NCI-H1694 treated with DMSO at 0.1 percent for 48 hours (cell line): ENCODE measurements at places on chromosomes 7 and 10.

- no peak for DNase-seq
These were observed 34.9 kb downstream of the INSYN2A start for GRCh38 chr10:127161482-127161881.

DNA sequence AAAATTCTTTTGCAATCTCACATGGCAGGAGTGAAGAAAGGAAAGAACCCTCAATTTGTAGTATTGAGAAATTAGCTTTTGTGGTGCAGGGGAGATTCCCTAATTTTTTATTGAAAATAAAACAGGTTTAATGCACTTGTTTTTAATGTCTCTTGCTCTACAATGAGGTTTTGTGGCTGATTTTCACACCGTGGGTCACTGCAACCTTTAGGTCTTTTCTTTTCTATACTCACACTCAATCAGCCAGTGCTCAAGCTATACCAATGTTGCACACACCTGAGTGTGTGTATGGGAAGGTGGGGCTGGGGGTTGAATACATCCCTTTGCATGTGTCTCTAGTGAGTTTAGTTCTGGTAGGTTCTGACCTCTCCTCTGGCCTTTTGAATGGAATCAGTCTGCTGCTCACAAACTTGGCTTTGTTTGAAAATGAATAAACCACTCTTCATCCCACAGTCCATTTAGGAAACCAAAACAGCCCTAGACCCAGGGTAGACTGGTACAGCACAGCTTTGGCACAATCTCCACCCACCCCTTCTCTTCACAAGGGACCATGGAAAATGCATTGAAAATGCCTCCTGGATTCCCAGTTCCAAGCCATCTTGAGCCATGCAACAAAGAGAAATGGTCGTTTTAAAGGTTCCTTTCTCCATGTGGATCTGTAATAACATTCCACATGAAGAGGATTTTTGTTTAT, 411.5 kb downstream of the SFMBT2 start:
- DNase-seq: no peak

- DNase-seq: no peak
These were observed 30.1 kb downstream of the TMEM178B start for GRCh38 chr7:141103847-141104429.

GRCh38 chr7:106329971-106330733, 45.4 kb upstream of the NAMPT start:
- DNase-seq: no peak

- no peak for DNase-seq
These were observed 700.4 kb upstream of the KCND2 start for GRCh38 chr7:119572541-119572940.

DNA sequence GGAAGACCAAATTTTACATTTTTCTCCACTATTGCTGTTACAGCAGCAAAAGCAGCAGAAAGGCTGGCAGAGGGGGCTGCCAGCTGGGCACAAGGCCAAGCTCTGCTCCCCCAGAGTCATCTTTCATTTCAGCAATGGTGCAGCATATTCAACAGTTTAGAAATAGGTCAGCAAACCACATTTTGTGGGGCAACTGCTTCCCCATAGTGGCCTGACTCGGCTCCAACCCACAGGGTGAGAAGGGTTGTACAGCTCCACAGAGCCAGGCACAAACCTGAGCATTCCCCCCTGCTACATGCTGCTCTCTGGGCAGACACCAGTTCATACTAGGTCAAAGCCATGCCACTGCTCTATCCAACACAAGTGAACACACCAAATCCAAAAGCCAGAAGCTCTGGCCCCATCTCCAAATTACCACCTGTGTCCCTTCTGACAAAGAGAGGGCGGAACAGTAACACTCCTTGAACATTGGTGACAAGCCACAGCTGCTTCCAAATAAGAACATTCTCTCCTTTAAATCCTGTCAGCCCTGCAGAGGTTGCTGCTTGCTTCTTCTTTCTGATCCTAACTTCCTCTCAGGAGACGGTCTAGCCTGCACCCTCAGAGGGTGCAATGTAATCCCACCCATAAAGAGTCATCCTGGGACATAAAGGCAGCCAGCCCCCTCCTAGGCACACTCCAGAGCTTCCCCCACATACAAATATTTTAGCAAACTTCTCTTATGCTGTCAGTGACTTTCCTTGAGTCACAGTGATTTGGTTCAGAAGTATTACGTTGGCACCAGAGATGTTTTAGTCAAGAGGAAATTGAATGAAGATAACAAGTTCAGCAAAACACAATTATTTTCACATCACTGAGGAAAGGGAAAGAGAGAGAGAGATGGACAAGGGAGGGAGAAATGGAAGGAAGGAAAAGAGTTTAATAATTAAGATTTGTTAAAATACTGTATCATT, 39.0 kb upstream of the SLIT1 start:
- DNase-seq: no peak

DNA sequence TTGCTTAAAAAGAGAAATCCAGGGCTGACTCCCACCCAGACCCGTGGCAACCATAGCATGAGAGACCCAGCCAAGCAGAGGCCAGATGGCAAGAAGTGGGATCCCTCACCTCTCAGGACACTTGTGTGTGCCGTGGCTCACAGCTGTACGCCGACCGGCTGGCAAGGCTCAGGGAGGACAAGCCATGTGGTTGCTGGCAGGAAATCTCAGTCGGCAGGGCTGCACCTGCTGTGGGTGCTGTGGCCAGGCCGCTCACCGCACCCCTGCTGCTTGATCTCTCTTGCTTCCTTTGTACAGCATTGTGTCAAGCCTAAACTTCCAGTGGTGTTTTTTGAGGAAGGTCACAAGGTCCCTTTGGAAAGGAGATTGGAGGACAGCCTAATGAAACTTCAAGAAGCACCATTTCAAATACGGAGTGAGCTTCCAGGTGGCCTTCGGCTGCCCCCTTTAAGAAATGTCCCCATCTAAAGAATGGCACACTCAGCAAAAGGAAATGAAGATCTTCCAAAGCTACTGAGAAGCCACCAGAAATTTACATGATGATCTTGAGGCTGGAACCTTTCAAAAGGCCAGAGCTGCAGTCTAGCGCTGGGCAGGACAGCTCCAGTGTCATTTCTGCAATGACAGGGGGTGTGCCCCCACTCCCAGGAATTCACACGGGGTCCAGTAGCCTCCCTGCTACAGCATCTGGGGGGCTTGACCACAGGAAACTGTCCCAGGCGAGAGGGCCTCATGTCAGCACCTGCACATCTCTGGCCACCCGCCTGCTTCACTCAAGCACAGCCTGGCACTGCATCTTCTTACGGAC, 409.0 kb upstream of the MGMT start:
- DNase-seq: no peak

GRCh38 chr10:86025509-86025908, 341.1 kb downstream of the GRID1 start:
- DNase-seq: no peak

GRCh38 chr10:80856186-80856585, 318.5 kb downstream of the SH2D4B start:
- no peak for DNase-seq

DNA sequence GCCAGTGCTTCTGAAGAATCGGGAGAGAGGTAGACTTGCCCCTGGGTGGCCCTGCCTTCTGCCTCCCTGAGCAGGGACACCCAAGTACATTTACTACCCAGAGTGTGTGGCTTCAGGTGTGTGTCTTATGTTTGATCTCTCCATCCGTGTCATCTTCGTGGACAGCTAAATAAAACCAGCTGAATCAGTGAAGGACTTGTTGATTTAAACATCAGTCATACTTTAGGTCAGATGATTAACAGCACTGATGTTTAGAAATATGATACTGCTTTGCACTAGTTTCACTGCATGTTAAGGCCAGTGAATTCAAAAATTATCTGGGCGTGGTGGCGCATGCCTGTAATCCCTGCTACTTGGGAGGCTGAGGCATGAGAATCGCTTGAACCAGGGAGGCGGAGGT, 4.0 kb downstream of the MTG1 start:
- DNase-seq: no peak

DNA sequence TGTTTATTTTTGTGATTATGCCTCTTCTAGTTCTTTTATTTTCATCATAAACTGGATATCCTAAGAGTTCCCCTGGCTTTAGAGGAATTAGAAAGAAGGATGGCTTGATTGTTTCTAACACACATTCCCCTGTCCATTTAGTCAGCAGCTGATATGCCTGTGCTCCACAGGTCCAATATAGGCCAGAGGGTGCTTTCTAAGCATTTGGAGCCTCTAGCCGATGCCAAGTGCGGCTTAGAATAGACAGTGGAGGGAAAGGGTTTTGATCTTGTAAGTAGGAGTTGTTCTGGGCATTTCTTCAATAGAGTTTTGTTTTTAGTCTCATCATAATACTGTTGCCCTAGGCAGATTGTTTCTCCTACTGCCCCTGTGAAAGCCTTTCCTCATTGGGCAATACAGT, 6.6 kb downstream of the CYP3A43 start:
- no peak for DNase-seq

DNA sequence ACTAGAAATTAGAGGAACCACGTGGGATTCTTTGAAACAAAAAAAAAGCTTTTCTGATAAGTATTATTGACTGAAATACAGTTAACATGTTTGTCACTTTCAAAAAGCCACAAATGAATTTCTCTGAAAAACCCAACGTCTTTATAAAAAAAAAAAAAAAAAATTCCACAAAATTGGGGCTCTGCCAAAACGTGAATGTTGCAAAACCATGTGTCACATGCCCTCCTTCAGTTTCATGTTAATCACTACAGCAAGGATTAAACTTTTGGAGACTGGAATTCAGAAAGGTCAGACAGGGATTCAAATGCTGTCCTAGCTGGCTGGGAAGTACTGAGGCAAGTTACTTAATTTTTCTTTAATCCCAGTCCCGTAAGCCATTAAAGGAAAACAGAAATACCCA, 278.0 kb upstream of the KLF14 start:
- no peak for DNase-seq

- no peak for DNase-seq
These were observed 57.2 kb upstream of the PITRM1 start for GRCh38 chr10:3229815-3230214.

- DNase-seq: no peak
These were observed 12.2 kb upstream of the NMT2 start for GRCh38 chr10:15180736-15181135.

- no peak for DNase-seq
These were observed 27.3 kb upstream of the MACC1 start for GRCh38 chr7:20244334-20245120.

GRCh38 chr10:93963434-93963833, 30.3 kb upstream of the PLCE1 start:
- DNase-seq: no peak

DNA sequence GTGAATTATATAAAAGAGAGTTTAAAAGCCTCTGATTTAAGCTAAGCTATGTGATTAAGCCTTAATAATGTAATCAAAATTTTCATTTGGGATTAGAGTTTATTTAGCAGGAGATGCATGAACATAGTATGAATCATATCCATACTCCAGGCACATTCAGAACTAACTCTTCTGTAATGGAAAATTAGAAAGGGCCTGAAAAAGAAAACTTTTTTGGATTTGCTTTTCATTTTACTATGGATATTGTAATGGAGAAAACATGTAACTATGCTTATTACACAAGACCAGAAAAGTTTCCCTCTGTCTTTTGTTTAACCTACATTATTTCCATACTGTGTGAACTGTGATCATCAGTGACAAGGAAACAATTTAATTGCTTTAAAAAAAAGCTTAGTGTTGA, 22.0 kb downstream of the TES start:
- DNase-seq: no peak

- no peak for DNase-seq
These were observed 418.2 kb upstream of the AKR1E2 start for GRCh38 chr10:4407783-4408182.

GRCh38 chr7:55573234-55573900, 1.1 kb upstream of the VOPP1 start:
- DNase-seq: no peak

DNA sequence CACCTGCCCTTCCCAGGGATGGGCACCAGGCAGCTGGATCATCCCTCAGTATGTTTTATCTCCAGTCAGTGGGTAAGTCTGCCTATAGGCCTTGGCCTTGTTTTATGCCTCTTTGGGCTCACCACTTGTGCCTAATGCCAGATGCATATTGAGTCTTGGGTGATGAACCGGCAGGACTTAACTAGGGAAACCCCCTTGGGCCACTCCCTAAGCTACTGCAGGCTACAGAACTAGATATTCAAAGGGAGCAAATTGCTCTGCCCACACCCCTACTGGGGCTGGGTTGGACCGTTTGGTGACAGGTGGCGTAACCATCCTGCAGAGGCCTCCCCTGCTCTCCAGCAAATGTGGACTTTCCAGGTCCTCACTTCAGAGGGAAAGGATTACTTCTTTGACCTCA, 115.7 kb upstream of the GDF10 start:
- no peak for DNase-seq

GRCh38 chr7:39985398-39985918, 35.4 kb downstream of the CDK13 start:
- no peak for DNase-seq

GRCh38 chr7:132504852-132505251, 71.4 kb downstream of the PLXNA4 start:
- no peak for DNase-seq

DNA sequence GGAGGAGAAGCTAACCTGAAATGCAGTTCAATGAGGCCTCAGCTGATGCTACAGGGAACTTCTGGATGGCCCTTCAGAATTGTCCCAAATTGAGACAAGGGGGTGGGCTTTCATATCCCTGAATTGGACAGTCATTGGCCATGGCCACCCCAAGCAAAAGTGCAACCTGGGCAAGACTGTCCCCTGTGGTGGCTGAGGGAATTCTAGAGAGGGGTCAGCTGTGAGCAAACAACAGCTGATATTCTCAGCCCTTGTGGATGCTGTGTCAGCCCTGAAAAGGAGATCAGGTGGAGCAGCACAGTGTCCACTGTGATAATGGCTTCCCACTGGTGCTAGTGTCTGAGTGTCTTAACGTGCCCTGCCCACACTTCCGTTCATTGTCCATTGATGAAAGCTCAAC, 76.6 kb downstream of the SLC16A9 start:
- no peak for DNase-seq

DNA sequence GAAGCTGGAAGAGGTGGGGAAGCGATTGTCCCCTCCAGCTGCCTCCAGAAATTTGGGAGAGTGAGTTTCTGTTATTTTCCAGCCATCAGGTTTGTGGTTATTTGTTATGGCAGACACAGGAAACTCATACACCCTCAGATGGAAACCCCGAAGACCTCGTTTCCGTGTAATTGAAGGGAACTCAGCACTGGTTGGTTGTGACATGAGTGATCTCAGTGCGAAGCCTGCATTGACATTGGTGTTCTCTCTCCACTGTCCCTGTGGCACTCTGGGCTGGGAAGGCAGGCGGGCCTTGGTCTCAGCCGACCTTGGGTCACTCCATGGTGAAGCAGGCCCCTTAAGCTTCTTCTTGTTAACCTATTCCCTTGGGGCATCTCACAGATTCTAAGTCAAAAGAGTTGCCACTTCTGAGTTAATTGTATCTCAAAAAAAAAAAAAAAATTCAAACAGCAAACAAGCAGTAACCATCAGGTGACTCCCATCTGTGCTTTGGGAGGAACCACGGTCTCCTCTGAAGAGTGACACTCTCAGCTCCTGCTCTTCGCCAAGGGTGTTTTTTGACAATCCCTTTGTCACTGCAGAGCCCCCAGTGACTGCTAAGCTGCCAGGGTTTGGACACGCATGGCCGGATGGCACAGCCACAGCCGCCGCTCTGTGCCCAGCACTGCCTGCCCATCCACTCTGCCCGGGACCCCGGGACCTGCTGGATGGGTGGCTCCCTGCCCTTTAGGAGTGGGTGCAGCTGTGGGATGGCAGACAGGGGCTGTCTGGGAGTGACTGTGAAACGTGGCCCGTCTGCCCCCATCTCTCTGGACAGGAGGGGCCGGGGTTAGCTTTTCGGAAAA, 233.6 kb downstream of the PRPF18 start:
- peak; percentile 29 for DNase-seq
